ENCODE measurements at places on chromosomes 3 and 15. TPM values are rescaled to one million over a fixed set of nuclear protein-coding genes. Genes with fewer than 3 reads are reported as not detected.

LRRN1 gene
- not detected for total RNA-seq

OPA1 gene
- 27.0 TPM for total RNA-seq

SMCO1 gene
- total RNA-seq, result not detected

CASR gene
- total RNA-seq, result not detected

ZPLD1 gene
- 0.05 TPM for total RNA-seq

CYP11A1 gene
- total RNA-seq, result not detected

WDR49 gene
- not detected for total RNA-seq
